ENCODE measurements at places on chromosomes 1 and 21.

DNA sequence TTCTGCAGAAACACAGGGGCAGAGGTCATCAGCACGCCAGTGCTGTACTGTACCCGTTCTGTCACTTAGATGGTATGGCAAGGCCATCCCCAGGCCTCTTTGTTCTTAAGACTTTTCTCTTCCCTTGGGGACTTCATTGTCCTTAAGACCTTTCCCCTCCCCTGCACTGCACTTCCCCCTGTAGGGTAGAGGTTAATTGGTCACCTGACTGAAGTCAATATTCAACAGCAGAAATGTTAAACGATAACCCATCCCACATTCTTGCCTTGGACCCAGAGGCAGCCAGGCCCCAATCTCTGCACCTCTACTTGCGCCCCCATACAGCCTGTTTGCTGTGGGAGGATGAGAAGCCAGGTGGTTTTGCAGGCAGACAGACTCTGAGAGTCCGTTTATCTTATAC lies 10.2 kb downstream of the PHGDH start:
- no peak for DNase-seq

DNA sequence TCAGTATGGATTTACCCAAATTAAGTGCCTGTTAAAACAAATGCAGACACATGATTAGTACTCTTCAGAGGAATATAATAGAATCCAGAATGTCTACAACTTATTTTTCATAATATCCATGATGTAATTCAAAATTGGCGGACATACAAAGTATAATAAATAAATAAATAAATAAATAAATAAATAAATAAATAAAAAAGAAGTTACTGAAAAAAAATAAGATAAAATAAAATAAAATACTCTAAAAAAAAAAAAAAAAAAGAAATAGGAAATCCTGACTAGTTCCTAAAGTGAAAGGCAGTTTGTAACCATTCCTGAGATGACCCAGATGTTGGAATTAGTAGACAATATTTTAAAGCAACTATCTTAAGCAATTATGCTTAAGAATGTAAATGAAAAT lies 219.0 kb upstream of the SPAG17 start:
- no peak for DNase-seq

GRCh38 chr1:225845571-225846259 lies 35.8 kb downstream of the EPHX1 start:
- DNase-seq = peak; percentile 20

DNA sequence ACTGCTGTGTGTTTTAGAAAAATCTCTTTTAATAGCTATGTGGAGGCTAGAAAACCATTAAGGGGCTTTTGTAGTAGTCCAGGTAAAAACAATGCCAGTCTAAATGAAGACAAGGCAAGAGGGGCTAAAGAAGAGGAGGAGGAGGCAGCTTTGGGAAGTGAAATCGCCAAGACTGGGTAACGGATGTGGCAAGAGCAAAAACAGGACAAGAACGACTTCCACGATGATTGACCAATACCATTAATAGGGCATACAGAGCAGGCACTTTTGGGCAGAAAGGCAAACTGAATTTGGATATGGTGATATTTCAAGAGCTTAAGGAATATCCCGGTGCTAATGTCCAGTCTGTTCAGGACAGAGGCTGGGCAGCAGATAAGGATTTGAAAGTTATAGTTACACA lies 22.0 kb downstream of the COA6 start:
- no peak for DNase-seq

GRCh38 chr1:63642901-63643300 lies 49.7 kb downstream of the PGM1 start:
- no peak for DNase-seq

DNA sequence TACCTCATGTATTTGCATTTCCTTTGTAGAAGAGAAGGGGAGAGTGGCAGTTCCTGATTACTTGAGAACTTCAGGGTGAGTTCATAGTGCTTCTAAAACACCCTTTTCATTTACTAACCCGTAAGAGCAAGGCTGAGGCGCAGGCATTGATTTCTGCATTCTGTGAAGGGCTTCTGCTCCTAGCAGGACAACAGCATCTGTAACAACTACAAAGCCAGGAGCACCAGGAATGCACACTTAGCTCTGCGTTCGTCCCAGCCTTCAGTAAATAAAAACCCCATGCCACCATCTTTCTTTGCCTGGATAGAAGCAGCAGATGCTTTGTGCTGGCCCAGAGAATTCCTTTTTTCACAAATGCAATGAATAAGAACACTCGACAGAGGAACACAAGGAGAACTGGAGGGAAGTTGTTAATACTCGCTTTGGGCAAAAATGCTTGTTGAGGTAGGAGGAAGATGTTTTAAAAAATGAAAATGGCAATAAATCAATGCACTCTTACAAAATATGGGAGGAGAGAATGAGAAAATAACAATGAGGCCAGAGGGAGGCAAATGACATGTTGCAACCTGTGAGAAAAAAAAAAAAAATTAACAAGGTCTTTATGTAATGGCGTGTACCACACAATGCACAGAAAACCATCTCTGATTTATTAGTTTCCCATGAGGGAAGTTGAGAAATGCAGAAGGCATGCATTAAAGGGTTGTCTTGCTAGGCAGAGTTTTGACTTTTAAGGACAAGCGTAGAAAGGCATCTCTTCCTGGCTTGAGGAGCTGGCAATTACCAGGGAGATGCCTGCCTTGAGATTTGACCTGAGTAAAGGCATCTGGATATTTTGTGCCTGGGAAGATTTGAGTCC lies 418.8 kb downstream of the DISC1 start:
- DNase-seq = no peak

DNA sequence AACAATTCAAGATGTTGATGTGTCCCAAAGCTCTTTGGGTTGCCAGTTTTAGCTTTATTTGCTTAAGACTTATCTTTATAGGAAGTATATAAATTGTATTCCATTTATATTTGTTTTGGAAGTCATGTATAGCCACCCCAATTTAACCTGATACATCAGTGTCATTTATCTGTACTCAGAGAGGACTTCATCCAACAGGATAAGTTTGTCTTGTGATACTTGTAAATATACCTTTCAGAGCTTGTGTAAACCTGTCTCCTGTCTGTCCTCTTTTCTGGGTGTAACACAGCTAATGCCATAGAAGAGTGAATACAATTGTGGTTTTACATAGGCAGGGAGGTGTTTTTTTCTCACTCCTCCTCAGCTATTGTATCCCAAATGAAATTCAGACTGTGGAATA lies 10.4 kb downstream of the PTGFR start:
- no peak for DNase-seq

DNA sequence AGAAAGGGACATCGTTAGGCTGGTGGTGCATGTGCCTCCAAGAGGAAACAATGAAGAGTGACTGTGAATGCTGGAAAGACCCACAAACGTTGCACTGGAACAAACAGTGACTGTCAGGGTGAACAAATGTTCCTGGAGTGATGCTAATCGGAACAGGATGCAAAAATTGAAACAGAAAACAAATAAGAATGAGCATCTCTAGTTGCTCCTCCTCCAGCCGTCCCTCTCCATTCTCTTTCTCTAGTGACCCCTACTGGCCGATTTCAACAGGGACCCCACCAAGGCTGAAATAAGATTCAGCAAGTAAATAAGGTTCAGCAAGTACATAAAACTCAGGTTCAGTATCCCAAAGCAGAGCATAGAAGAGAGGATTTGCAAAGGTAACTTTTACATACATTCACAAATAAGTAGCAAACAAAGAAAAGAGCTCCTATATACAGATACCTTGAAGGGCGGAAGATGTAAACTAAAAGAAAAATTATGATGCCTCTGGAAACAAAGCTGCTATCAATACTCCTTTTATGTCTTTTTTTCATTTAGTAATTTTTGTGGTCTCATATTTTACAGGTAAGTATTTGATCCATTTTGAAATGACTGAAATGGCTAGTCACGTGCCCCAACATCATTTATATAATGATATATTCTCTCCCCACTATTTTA lies 836.1 kb upstream of the ADAMTS5 start:
- DNase-seq = peak; percentile 5

DNA sequence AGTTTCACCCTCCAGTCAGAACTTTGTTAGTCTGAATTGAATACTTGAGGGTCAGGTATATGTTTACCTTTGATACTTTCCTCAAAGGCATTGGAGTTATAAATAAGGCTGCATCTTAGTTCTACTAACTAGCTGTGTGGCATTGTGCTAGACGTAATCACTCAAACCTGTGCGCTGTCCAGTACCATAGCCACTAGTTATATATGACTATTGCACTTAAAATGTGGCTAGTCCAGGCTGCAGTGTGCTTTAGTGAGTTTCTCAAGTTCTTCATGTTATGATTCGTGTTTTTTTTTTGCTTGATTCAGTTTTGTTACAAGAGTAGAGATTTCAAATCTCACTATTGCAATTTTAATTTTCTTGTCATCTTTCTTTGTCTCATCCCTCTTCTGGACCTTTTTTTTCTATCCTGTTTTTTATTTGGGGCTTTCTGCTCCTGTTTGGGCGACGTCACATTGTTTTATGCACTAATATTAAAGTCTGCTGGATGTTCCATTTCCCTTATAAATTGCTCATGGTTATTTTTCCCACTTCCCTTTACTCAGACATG lies 5.7 kb downstream of the MAN1A2 start:
- no peak for DNase-seq

Data from CD4-positive, alpha-beta T cell treated with Interleukin-1 beta for 1 hour (primary cell).